ENCODE measurements at places on chromosomes 1 and 21.
A peak's percentile ranks its signal among the peaks of the same experiment; 100 is the strongest.

- no peak for DNase-seq
Measured at GRCh38 chr1:99745061-99745460, 21.4 kb downstream of the FRRS1 start.

GRCh38 chr1:234745844-234746797 lies 136.1 kb upstream of the IRF2BP2 start:
- no peak for DNase-seq

DNA sequence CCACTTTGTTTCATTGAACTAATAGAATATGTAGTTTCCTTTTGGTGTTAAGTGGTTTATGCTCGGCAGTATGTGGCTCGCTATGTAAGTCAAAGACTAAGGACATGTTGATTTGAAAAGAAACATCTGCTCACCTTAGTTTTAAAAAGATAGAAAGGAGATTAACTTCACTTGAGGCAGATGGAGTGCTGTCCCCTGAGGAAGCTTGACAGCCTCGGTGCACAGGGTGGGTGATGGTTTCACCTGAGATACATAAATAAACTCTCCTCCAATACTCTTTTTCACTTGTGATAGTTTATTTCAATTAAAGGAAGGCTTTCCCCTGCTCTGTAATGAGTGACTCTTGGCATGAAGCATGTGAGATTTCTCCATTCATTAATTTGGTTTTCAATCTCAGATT lies 70.8 kb upstream of the FMN2 start:
- no peak for DNase-seq

- DNase-seq: no peak
Measured at GRCh38 chr21:41138711-41139110, 29.2 kb upstream of the BACE2 start.

DNA sequence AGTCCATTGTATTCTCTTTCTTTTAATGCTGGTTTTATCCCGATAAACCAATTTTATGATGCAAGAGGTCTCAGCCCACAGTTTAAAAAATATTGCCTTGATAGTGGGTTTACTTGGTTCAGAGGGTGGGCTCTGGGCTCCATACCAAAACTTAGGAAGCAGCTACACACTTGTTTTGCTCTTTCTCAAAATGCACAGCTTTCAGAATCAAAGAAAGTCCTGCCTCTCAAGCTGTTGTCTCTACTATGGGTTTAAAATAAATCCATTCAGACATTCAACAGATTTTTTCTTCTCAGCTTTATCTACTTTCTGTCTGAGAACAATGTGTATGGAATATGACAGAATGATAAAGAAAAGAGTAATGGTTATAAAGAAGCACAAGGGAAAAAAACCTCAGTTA lies 14.8 kb upstream of the HHAT start:
- no peak for DNase-seq

DNA sequence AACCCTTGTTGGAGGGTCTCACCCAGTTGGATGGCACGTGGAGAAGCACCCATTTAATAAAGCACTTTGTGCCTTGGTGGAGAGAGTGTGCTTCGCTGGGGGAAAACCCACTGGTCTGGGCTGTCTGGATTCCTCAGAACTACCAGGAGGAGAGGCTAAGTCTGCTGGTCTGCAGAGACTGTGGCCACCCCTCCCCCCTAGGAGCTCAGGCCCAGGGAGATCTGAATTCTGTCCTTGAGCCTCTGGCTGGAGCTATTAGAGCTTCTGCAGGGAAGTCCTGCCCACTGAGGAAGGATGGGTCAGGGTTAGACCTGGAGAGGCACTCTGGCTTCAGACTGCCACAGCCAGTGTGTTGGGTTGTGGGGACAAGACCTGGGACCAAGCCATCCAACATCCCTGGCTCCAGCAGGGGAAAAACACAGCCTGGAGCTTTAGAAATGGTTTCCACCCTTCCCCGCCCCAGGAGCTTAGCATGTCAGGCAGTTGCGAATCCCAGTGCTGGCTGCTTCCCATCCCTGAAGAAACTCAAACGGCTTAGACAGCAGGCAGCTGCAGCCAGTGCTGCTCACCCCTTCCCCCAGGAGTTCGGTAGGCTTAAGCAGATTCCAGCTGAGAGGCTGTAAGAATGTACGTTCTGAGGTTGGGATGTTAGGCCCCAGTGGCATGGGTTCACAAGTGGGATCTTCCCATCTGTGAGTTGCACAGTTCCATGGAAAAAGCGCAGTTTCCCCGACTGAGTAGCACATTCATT lies 288.3 kb downstream of the TGFB2 start:
- DNase-seq: no peak

- DNase-seq: no peak
Measured at GRCh38 chr1:147545133-147545532, 3.8 kb downstream of the BCL9 start.

- DNase-seq: no peak
Measured at GRCh38 chr1:203048555-203049051, 22.3 kb downstream of the PPFIA4 start.

- no peak for DNase-seq
Measured at GRCh38 chr1:220943319-220943996, 64.2 kb downstream of the HLX start.

GRCh38 chr1:5769146-5769545 lies 223.1 kb downstream of the NPHP4 start:
- DNase-seq: no peak

GRCh38 chr21:44505673-44506278 lies 34.2 kb downstream of the KRTAP10-1 start:
- DNase-seq: peak; percentile 6

DNA sequence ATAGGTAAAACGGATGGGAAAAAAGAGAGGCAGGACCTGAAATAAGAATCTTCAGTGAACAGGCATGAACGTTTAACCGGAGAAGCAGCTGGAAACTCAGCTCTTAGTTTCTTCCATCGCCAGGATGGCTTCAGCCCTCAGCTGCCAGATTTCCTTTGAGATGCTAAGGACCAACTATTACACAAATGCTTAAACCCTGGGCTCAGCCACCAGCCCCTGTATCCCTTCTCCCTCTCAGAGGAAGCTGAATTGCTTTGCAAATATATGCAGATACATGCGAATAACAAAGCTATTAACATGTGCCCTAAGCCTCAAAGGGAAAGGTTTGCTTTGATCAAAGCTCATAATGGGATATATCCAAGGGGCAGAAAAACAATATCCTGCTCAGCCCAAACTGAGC lies 515.1 kb downstream of the OMA1 start:
- DNase-seq: no peak

GRCh38 chr1:162475539-162476185 lies 22.0 kb upstream of the UHMK1 start:
- no peak for DNase-seq

DNA sequence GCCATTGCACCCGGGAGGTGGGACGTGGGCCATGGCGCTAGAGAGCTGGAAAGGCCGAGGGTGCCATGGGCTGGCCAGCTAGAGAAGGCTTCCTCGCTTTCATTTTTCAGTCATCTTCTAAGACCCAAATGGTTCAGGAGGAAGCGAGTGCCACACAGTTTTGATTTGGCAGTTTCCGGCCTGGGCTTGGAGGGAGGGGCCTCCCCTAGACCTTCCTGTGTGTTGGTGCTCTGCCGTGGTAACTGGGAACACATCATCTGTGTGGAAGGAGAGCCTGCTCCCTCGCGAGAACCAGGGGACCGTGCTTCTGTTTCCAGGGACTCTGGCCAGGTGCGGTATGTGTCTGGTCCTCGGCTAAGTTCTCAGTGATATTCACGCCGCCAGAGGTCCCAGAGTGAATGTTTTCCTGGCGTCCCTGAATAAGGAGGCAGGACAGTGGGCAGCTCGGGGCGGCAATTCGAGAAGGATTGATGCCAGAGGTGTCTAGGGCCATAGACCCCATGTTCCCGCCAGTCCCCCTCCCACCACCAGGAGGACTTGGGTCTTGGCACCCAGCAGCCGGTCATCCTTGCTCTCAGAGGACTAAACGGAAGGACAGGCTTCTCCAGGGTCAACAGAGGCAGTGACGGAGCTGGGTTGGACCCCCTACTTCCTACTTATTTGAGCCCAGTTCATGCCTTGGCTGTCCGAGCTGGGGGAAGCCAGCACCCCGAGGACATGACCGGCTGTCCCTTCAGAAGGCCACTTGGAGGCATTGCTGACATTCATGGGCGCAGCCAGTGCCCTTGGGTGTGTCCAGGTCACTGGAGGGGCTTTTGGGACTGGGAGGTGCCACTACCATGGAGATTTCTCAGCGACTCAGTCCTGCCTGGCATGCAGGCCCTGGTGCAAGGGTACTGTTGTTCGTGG lies 2.7 kb upstream of the NPHP4 start:
- no peak for DNase-seq

- DNase-seq: peak; percentile 89
Measured at GRCh38 chr1:7752512-7753417, 18.3 kb upstream of the VAMP3 start.

GRCh38 chr1:209790286-209791193 lies 6.2 kb upstream of the C1orf74 start:
- DNase-seq: no peak

DNA sequence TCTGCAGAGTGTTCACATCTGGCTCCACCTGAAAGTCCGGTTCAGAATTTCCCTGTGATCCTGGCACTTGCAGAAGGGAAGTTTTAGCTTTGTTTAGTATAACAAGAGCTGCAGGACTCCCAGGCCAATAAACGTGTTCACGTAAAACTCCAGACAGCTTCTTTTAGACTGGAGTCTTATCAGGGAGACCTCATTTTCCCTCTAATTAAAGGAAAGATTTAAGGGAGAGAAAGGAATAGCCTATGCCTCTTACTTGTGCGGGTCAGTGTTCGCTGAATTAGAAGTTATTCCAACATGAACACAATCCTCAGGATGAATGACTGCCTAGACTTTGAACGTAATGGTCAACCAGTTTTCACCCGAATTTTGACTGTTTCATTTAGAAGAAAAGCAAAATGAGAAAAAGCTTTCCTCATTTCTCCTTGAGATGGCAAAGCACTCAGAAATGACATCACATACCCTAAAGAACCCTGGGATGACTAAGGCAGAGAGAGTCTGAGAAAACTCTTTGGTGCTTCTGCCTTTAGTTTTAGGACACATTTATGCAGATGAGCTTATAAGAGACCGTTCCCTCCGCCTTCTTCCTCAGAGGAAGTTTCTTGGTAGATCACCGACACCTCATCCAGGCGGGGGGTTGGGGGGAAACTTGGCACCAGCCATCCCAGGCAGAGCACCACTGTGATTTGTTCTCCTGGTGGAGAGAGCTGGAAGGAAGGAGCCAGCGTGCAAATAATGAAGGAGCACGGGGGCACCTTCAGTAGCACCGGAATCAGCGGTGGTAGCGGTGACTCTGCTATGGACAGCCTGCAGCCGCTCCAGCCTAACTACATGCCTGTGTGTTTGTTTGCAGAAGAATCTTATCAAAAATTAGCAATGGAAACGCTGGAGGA lies 202.1 kb upstream of the SGIP1 start:
- DNase-seq: peak; percentile 57

GRCh38 chr1:52751589-52752483 lies 25.6 kb downstream of the ZYG11B start:
- no peak for DNase-seq

- no peak for DNase-seq
Measured at GRCh38 chr1:24138476-24139221, 4.3 kb downstream of the IL22RA1 start.

GRCh38 chr1:57831624-57832023 lies 407.8 kb upstream of the DAB1 start:
- no peak for DNase-seq

DNA sequence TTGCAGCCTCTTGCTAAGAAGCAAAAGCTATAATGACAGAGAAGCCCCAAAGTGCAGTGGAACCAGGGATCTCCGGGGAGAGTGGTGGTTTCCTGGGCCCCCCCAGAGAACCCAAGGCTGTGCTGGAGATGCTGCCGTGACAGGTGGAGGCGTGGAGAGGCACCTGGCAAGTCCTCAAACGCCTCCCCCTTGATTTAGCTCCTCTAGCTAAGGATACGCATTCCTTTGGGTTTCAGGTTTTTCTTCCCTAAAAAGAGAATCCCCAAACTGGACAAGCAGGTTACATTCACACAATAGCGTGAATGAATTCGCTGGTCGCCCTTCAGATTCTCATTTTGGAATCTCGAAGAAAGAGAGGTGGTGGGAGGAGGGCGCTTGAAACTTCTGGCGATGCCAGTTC lies 853 bp upstream of the ATP1A1 start:
- DNase-seq: no peak

- DNase-seq: no peak
Measured at GRCh38 chr1:77986810-77987209, 7.9 kb upstream of the FUBP1 start.

DNA sequence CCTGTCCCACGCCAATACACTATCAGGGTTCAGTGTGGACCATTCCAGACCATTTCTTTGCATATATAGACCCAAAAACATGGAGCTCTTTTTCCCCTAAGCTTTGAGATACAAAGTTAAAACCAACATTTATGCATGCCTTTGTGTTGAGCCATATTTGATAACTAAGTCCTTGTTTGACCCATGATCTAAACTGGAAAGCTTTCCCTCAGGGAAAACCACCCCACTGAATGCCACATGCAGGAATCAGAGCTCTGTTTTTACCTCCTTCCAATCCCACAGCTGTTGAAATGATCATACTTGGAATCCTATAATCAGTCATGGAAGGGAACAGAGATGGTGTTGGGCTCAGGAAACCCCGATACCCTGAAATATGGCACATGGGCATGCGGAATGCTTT lies 14.8 kb upstream of the SLC45A1 start:
- no peak for DNase-seq

DNA sequence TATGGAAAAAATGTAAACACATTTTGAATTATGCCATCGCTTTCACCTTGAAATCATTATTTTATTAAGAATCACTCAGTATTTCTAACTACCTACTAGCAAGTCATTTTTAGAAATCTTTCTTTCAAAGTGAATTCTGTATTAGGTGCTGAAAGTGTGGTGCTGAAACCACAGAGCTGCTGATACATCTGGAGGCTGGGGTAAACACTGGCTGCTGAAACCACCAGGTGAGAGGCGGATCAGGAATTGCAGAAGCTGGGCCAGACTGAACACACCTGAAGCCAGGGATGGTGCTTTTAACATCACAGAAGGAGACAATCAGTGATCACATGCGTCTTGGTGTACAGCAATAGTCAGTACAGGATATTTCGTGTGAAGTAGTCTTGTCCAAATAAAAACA lies 42.2 kb upstream of the KCNE1 start:
- no peak for DNase-seq

GRCh38 chr1:67710417-67710816 lies 25.4 kb downstream of the GADD45A start:
- no peak for DNase-seq

DNA sequence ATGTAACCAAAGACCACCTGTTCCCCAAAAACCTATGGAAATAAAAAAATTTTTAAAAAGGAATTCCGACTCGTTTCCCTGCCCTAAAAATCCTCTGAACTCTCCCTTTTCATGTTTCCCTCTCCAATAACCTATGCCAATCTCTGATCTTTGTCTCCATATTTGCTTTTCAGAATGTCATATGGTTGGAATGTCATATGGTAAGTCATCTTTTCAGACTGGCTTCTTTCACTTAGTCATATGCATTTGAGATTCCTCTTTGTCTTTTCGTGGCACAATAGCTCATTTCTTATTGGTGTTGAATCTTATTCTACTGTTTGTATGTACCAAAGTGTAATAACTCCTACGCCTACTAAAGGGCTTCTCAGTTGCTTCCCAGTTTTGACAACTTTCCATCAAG lies 117.5 kb downstream of the BACH1 start:
- DNase-seq: no peak

Data from pons (tissue), 1 donor.